Omental fat pad (tissue), 4 donors: ENCODE measurements at places on chromosomes 6 and 20.

DNA sequence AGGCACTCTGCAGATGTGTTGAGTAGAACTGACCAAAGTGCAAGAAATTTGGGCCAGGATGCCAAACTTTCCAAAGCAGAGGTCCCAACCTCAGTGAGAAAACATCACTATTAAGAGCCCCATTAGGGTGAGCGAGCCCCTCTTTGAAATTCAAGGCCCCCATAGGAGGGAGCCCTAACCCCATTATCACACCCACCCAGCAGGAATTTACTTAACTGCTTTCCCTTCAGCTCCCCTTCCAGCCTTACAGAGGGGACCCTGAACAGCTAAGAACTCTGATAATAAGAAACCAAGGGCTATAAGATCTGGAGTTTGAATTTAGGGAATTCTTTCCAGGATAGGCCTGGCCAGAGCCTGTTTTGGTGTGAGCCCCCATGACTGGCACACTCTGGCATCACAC is 130.6 kb downstream of the NFATC2 start:
- DNase-seq = no peak

- DNase-seq = no peak
Observed at GRCh38 chr6:57163956-57164355, 8.2 kb upstream of the BAG2 start.

GRCh38 chr6:105607636-105608621 is 205.0 kb upstream of the PREP start:
- no peak for DNase-seq

GRCh38 chr6:86657192-86657591 is 280.1 kb upstream of the HTR1E start:
- no peak for DNase-seq

GRCh38 chr6:159036673-159037072 is 8.1 kb downstream of the TAGAP start:
- DNase-seq = no peak

- DNase-seq = no peak
Observed at GRCh38 chr6:57027301-57027700, 19.2 kb upstream of the KIAA1586 start.

DNA sequence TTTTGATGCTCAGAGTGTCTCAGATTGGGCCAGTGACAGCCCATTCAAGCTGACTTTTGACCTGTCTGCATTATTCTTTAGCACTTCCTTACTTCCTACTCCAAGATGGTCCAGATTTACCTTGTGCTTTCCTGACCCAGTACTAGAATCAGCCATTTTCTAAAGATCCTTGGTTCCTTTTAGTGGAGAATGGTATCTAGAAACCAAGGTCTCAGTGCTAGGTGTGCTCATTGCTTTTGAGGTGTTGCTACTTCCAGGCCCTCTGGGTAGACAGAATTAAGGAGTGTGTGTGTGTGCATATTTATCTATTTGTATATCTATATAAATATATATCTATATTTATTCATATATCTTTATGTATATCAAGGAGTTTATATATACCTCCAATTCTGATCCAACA is 67.3 kb upstream of the UTRN start:
- no peak for DNase-seq

GRCh38 chr20:50704971-50705370 is 13.6 kb upstream of the RIPOR3 start:
- DNase-seq = no peak

GRCh38 chr6:110354153-110354552 is 4.0 kb downstream of the METTL24 start:
- no peak for DNase-seq
